SJCRH30 (cell line): ENCODE measurements at places on chromosomes 4 and X.
A peak's percentile ranks its signal among the peaks of the same experiment; 100 is the strongest.

DNA sequence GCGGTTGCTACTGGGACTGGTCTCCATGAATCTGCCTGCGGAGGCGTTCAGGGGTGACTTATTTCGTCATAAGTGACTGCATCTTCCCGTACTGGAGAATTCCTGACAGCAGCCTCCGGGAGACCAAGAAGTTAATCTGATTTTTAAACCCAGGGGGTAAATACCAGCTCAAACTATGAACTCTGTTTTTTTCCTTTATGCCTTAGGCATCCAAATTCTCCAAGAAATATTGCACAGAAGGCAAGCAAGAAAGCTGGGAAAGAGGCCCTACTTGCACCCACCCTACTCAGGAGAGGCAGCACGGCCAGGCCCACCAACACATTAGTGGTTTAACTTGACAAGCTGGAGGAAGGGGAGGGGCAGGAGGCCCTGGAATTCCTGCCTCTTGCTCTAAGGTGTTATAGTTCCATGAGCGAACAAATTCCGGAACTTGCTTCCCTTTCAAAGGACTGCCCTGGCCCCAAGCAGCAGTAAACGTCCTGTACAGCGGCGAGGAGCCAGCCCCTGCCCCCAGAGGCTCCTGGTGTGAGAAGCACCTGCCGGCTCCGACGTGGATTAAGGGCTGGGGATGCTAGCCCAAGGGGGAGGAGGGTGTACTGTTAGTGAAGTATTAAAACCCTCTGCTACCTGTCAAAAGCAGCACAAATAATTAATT is 177.2 kb downstream of the AFAP1 start:
- H3K27ac ChIP-seq: no peak overlapping the region
- H3K27me3 ChIP-seq: no peaks in the 10 kb centered on the region
- no peaks in the 10 kb centered on the region; the same call in 1 of the 2 replicates for H3K36me3 ChIP-seq
- no peak for DNase-seq
- peaks cover 6% of the 10 kb centered on the region for H3K4me1 ChIP-seq

DNA sequence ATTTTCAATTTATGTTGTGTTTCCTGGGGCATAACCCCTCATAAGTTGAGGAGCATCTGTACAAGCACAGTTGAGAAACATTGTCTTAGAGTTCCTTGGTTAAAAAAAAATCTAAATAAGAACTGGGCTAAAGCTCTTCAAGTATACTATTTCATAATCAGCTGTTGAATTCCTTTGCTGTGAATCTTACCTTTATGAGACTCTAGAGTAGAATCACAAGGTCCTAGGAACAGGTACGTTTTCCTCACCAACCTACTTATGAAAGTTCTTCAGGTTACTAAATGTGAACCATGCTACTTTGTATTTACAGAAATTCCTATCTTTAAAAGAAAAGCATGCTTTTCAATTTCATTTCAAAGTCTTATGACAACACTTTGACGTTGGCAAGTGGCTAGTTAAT is 20.9 kb upstream of the SOD3 start:
- no peak for DNase-seq
- H3K4me3 ChIP-seq: no peak overlapping the region
- H3K36me3 ChIP-seq: no peaks in the 10 kb centered on the region

- no peaks in the 10 kb centered on the region for H3K27me3 ChIP-seq
- H3K4me3 ChIP-seq: no peak overlapping the region
- peak; percentile 7 for DNase-seq
- no peaks in the 10 kb centered on the region for H3K4me1 ChIP-seq
- H3K36me3 ChIP-seq: no peaks in the 10 kb centered on the region
Measured at GRCh38 chr4:176563591-176563990, 229.1 kb downstream of the VEGFC start.

DNA sequence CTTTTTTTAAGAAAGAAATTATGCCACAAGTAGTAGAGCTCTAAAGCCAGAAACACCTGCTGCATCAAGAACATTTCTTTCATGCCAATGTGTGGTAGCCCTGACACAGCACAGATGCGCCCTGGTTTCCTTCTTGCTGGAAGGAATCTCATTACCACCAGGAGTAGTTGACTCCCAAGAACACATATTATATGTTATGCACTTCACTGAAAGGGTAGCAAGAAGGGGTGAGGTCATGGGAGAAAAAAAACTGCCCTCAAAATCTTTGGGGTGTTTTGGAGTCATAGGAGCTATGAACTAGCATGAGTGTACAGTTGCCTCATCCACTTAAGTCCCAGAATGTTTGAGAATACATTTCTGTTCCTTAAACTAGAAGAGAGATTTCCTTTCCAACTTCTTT is 185.8 kb upstream of the C1QTNF7 start:
- no peak for DNase-seq
- no peaks in the 10 kb centered on the region for H3K27me3 ChIP-seq
- no peak overlapping the region for H3K27ac ChIP-seq
- no peaks in the 10 kb centered on the region for H3K4me1 ChIP-seq

- H3K4me1 ChIP-seq: no peaks in the 10 kb centered on the region
- no peaks in the 10 kb centered on the region for H3K36me3 ChIP-seq
- no peak overlapping the region for H3K27ac ChIP-seq
- H3K4me3 ChIP-seq: no peak overlapping the region
Measured at GRCh38 chr4:18540349-18540748, 518.8 kb upstream of the LCORL start.

DNA sequence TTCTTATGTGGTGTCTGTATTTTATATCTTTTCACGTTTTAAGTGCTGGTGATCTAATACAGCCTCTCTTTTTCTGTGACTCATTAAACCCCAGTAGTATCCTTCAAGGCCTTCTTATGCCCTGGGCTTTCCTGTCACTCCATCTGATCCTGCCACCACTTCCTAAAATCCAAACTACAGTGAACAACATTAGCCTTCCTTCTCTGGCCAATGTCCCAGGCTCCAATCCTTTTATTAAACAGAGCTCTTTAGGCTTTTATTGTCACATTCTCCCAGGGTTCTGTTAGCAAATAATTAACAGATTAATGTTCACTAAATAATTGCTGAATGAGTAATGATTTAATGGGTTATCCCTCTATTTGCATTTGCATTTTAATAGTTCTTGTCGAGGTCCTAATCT is 47.9 kb upstream of the ITM2A start:
- no peak overlapping the region for H3K27ac ChIP-seq
- no peak overlapping the region for H3K4me3 ChIP-seq
- no peak for DNase-seq
- no peaks in the 10 kb centered on the region for H3K36me3 ChIP-seq
- no peaks in the 10 kb centered on the region for H3K4me1 ChIP-seq
- no peaks in the 10 kb centered on the region for H3K27me3 ChIP-seq

GRCh38 chr4:47692691-47693090 is 145.2 kb downstream of the CORIN start:
- H3K4me1 ChIP-seq: no peaks in the 10 kb centered on the region
- no peaks in the 10 kb centered on the region for H3K27me3 ChIP-seq
- H3K4me3 ChIP-seq: no peak overlapping the region
- H3K27ac ChIP-seq: no peak overlapping the region
- H3K36me3 ChIP-seq: 0 out of 2 replicates have a peak, but pooled peaks cover 2% of the 10 kb centered on the region
